ENCODE measurements at places on chromosomes 12 and 14.

GRCh38 chr12:46360908-46361666, 11.5 kb downstream of the SLC38A2 start:
- no peak for DNase-seq

DNA sequence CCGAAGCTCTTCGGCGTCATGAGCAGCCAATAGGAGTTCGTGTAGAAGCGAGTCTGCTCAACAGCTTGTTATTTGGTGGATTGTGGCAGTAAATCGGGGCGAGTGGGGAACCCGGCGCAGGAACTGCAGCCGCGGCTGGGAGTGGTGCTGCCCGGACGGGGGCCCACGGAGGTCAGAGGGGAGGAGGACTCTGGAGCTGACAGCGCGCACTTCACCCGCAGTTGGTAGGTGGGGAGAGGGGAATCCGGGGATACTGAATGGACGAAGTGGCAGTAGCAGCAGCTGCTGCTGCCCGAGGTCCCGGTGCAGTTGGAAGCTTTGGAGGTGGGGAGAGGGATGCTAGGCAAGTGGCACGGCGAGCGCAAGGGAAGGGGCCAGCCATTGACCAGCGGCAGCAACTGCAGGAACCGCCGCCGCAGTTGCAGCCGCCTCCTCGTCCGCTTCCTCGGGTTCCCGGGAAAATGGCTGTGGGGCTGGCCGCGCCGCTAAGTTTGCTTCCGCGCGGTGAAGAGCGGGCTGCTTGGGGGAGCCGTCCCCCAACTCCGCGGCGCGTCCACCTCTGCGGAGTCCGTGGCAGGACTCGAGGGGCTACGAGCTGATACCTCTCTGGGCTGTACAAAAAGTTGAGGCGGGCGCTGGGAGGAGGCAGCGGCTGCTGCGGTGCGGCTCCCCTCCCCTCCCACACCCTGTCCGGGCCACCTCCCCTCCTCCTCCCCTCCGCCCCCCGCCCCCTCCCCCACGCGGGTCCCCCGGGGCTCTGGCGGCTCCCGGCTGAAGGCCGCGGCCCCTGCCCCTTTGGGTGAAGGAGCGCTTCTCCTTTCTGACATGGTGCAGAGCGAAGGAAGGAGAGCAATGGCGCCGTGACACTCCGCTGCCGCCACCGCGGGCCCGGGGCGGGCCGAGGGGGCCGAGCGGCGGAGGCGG, at the start of gene ARID4A:
TSS of gene ARID4A (plus strand) at position 79 of the 924 bp plus-strand sequence. CDS start 1,300 bp downstream, outside the sequence.
- peak; percentile 61 for DNase-seq

DNA sequence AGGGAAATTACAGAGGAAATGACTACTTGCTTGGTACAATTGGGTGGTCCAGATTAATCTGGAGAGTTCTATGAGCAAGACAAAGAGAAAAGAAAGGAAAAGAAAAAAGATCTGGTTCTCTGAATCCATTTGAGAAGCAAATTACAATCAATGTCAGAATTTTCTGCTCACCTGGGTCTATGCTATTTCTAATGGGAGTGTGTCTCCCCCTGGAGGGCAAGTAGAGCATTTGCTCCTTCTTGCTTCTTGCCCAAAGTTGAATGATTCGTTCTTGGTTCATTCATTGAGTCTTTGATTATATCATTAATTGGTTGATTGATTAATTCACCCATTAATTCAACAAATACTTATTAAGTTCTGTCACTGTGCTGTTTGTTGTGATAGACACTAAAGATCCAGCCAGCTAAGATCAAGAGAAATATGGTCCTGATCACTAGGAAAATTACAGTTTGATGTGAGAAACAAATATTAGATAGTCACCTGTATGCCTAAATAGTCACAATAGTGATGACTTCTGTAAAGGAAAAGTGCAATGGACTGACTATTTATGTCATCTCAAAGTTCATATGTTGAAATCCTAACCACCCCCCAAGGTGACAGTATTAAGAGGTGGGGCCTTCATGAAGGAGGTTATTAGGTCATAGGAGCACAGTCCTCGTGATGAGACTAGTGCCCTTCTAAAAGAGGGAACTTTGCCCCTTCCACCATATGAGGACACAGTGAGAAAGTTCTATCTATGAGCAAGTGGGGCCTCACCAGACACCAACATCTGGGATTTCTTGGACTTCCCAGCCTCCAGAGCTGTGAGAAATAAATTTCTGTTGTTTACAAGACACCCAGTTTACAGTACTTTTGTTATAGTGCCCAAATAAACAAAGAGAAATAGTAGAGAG, 8.0 kb upstream of the ASB8 start:
- DNase-seq = peak; percentile 21

DNA sequence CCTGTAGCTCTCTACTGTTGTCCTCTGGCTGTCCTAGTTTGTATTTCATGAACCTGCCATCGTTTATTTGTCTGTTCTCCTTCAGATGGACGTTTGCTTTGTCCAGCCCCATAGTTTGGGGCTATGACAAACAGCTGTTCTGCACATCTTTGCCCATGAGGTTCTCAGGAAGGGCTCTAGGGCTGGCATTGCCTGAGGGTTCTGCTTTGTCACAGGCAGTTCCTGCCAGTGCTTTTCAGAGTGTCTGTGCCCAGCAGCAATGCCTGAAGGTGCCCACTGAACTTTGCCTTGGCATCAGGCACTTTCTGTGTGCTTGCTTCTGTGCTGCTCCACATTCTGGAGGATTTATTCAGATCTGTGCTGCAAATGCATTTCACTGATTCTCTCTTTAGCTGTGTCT, 361.3 kb downstream of the TMEM121 start:
- no peak for DNase-seq

GRCh38 chr12:1587927-1588574, 6.3 kb downstream of the FBXL14 start:
- no peak for DNase-seq

DNA sequence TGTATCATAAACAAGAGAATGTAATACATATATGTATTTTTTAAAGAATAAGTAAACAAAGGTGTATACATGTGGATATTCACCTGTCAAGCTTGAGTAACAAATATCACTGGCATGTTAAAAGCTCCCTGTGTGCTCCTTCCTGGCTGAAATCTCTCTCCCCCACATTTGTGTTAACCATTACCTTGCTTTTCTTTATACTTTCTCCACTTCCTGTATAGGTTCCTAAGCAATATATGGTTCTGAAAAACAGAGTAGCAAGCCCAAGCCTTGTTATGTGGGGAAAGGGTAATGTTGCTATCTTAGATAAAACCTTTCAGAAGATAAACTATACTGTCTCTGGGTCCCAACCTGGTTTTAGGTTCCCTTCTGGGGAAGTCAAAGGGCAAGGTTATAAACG, 32.3 kb upstream of the TBC1D30 start:
- no peak for DNase-seq
